ENCODE measurements at places on chromosomes 16 and 17.
A peak's percentile ranks its signal among the peaks of the same experiment; 100 is the strongest.

DNA sequence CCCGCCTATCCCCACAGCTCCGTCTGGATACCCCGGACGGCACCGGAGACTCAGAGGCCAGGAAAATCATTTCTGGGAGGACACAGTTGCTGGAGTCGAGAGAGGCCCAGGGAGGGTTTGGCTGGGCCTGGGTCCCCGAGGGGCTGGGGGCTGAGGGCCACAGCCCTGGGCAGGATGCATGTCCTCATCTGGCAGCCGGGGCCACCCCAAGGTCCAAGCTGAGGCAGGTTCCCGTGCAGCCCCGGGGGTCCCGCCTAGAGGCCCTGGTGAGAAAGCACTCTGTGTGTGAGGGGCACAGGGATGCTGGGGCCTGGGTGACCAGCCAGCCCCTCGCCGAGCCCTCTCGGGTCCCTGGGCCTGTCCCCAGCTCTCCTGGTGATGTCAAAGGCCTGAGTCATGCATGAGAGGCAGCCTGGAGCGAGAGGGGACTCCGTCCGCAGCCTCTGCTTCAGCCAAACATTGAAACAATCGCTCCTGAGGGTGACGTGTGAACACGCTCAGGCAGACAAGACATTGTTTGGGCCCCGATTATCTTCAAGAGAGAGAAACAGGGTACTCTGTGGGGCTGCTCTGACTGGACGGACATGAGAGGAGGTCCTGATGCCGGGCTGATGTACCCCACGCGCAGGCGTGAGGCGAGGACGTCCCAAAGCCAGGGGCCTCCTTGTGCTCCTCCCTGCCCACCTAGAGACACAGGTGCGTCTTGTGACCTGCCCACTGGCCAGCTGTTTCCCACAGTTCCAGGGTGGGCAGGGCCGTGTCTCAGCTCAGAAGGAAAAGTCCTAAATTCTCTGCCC is 25.8 kb upstream of the C1QTNF8 start:
- no peak for DNase-seq

DNA sequence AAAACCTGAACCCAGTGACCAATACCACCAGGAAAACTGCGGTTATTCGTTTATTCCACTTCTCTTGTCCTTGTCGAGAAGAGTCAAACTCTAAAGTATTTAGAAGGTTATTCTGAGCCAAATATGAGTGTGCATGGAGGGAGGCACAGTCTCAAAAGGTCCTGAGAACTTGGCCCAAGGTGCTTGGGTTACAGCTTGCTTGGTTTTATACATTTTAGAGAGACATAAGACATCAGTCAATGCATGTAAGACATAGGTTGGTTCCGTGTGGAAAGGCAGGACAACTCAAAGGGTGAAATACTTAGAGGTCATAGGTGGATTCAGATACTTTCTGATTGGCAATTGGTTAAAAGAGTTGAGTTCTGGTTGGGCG is 681 bp upstream of the TRAP1 start:
- no peak for DNase-seq

GRCh38 chr16:29789775-29790182 is 772 bp upstream of the KIF22 start:
- DNase-seq: no peak

GRCh38 chr16:29986931-29987330 is 8.5 kb downstream of the HIRIP3 start:
- no peak for DNase-seq

GRCh38 chr16:89907055-89907814 is 11.4 kb upstream of the MC1R start:
- DNase-seq: no peak

DNA sequence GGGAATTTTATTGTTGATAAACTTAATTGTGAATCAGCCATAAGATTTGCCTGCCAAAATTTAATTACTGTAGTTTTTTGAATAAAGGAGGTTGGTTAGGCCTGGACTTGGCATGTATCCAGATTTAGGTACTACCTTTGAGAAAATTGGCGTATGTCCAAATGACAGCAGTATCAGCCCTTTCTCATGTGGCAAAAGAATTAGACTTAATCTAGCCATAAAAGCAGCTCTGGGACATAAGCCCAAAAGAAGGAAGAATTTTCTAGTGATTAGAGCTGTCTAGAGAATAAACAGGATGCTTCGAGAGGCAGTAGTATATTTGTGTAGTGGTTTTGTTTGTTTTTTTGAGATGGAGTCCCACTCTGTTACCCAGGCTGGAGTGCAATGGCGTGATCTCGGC is 27.7 kb downstream of the PPM1E start:
- peak; percentile 32 for DNase-seq

DNA sequence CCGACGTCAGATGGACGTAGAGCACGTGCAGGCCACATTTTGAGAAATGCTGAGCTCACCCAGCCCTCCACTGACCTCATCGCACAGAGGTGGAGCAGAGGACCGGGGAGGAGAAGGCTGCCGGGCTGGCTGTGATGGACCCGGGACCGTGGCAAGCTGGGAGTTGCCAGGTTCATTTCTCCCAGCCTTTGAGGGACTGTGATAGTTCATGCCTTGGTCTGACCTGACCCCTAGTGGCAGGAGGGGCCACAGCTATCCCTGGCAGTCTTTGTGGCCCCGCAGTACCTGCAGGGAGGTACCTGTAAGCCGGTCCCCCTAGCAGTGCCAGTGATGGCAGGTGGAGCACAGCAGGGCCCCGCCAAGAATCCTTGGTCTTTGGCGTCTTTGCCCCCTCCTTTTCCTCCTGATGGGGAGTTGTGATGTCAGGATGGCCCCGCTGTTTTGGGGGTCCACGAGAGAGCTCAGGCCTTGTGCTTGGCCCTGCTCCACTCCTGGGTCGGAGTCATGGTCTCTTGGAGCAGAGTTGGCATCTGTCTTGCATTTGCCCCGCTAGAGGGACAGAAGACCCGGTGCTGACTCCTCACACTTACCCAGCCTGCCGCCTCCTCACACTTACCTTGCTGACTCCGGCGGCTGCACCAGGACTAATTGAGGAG is 50.4 kb downstream of the OR1D5 start:
- DNase-seq: peak; percentile 38

DNA sequence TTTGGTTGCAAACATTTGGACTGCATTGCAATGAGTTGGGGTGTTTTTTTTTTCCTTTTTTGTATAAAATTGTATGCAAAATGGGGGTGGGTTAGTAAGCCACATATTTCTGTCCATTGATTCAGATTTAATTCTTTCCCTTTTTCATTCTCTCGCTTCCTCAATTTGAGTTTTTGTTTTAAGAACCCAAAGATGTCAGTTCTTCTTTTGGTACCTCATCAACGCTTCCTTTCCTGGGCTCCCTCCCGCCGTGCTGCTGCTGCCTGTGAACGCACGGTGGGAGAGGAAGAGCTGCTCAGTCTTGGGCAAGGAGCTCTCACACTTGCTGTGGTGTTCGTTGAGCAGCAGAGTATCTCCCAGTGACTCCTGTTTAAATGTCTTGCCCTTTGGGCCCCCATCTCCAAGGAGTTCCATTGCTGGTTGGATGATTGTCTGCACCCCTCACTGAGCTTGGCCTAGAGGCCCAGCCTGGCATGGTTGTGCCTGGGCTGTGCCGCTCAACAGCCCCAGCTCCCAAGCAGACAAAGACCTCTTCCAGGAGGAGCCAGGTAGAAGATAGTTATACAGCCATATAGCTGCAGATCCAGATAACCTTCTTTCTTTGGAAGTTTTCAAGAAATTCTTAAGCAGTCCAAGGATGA is 13.6 kb downstream of the UBFD1 start:
- no peak for DNase-seq

- peak; percentile 13 for DNase-seq
These were observed 71.3 kb downstream of the SMG6 start for GRCh38 chr17:2232244-2232638.

DNA sequence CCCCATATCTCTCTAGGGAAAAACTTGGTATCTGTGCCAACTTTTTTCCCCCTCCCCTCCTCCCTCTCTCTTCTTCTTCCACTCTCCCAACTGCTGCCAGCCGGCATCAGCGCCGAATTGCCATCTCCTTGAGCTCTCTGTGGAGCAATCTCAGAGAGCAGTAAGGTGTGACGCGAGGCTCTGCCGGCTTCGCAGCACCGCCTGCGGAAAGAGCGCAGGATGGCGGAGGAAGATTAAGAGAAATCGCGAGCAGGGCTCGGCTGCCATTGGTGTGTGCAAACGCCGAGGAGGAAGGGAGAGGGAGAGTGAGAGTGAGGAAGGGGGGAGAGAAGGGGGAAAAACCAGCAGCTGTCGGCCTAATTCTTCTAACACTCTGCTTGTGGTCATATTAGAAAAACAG is 44.2 kb downstream of the NEUROD2 start:
- no peak for DNase-seq

- no peak for DNase-seq
These were observed 34.0 kb downstream of the YPEL2 start for GRCh38 chr17:59365383-59365981.

GRCh38 chr17:40350689-40351358 is 13.7 kb downstream of the GJD3 start:
- no peak for DNase-seq

DNA sequence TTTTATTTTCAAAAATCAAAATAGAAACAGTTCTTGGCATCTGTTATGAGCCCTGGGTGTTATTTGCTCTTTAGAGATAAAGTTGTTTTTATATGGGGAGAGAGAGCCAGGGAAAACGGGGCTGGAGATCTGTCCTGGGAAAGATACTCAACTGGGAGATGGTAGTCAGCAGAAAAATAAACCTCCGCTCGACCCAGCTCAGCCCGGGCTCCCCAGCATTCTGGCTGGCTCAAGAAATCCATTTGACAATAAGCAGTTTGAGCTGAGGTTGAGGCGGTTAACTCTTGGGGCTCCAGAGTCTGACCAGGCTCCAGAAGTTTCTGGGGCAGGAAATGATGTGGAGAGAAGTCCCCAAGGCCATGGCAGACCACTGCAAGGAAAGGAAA is 151.9 kb downstream of the IRX5 start:
- DNase-seq: no peak

- peak; percentile 57 for DNase-seq
These were observed 160.4 kb downstream of the ABCA8 start for GRCh38 chr17:68794636-68795434.

DNA sequence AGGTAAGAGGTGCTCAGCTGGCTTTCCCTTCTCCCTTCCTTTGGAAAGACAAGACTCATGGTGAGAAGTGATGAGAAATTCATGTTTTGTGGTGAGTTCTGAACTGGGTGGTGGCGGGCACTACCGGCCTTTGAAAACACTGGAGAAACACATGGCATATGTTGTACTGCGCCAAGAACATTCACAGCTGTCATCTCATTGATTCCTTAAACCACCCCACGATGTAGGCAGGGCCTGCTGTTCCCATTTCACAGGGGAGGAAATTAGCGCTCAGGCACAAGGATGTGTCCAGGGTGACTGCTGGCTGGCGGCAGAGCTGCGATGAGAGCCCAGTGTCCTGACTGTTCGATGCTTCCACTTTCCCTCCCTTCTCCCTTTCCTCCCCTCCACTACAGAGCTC is 1.6 kb upstream of the DOC2B start:
- no peak for DNase-seq

DNA sequence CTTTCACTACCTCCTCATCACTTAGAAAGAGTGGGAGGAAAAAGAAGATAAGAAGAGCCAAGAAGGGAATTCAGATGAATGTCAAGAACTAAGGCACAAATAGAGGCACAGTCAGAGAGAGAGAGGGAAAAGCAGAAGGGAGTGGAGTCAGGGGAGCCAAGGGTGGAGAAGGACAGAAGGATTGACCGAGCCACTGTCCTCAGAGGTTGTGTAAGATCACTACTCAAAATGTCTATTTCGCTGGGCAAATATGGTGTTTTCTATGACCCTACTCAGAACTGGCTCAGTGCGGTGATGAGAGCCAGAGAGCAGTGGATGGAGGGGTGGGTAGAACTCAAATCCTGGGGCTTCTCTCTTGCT is 139.2 kb upstream of the HS3ST2 start:
- DNase-seq: no peak

DNA sequence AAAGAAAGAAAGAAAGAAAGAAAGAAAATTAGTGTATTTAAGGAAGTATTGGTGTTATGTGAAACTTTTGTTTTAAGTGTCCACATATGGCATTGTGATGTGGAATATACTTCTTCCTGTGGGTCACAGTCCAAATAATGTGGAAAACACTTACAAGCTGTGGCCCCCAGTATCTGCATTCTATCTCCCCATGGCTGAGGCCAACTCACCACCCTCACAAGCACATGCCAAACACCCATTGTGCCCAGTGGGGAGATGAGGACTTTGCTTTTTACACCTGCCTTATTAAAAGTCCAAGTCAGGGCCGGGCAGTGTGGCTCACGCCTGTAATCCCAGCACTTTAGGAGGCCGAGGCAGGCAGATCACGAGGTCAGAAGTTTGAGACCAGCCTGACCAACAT is 4.0 kb upstream of the P2RX5 start:
- no peak for DNase-seq

GRCh38 chr16:56647641-56648431 is 3.9 kb upstream of the MT1B start:
- DNase-seq: no peak

GRCh38 chr16:26733710-26734109 is 333.0 kb upstream of the C16orf82 start:
- no peak for DNase-seq

DNA sequence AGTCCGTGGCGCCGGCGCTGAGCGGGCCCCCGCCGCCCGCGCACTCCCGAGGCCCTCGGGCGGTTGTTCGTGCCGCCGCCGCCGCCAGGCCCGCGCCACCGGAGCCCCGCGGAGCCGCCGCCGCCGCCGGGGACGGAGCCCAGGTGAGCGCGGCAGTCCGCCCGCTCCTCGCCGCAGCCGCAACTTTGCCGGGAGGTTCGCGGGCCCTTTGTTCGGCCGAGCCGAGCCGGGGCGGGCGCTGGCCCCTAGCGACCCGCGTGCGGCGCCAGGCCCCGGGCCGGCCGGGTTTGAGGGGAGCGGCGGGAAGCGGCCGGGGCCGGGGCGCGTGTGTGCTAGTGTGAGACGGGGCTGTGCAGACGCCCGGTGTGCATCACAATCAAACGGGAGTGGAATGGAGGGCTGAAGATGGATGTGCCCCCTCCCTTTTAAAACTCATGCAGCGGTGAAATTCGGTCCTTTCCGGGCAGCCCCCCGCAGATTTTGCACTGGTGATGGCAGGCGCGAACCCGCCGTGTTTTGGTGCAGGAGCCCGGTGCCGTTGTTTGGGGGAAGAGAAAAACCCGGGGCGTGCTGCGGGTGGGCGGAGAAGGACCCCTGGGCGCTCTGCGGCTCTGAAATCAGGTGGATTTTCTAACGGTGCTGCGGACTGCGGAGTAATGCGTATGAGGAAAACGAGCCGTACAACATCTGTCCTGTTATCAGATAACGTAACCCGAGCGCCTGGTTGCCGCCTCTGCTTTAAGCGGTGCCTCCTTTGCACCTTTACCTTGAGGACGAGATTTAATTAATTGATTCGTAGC is 823 bp downstream of the TNRC6C start:
- DNase-seq: peak; percentile 33

- DNase-seq: no peak
These were observed 12.4 kb upstream of the CYB561 start for GRCh38 chr17:63458478-63458877.

- no peak for DNase-seq
These were observed 225.1 kb downstream of the LGALS9B start for GRCh38 chr17:20242271-20242670.

DNA sequence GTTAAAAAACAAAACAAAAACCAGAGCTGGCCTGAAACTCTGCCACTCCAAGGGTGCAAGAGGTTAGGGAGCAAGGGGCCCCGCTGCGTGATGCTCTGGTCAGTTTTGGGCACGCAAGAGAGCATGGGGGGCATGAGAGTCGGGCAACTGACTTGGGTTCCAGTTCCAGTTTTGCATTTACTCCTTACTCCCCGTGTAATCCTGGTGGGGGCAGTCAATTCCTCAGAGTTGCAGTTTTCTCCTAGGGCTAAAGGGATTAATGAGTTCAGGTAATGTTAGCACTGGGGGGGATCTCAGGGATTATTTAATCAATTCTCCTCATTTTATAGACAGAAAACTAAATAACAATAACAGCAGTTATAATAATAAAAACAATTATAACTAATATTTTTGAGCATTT is 72.9 kb upstream of the PMFBP1 start:
- DNase-seq: no peak
